ENCODE measurements at places on chromosomes 4 and X.

DNA sequence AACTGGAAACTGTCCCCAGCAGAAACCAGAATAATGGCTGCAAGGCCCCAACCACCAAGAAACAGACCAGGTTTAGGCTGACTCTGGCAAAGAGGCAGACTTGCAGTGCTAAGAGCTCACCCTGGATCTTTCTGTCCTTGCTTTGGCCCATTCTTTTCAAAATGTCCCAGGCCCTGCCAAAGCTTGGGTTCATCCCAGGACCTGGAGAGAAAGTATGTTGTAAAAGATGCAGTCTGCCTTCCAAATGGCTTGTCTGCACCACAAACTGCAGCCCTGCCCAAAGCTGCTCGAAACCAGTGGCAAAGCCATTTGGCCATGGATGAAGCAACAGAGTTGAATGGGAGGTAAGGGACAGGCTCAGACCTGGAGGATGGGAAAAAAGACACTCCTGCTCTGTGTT is 38.0 kb upstream of the LNX1 start:
- no peak for DNase-seq

DNA sequence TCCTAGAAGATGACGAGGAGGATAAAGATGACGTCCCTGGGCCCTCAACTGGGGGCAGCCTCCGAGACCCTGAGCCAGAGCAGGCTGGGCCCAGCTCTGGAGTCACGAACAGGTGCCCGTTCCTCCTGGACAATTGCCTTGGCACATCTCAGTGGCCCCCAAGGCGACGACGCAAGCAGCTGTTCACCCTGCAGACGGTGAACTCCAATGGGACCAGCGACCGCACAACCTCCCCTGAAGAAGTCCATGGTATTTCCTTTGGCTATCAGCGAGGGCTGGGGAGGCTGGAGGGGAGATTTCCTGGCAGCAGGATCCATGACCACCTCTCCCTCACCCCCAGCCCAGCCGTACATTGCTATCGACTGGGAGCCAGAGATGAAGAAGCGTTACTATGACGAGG is 11.9 kb downstream of the USP11 start:
- DNase-seq = no peak

DNA sequence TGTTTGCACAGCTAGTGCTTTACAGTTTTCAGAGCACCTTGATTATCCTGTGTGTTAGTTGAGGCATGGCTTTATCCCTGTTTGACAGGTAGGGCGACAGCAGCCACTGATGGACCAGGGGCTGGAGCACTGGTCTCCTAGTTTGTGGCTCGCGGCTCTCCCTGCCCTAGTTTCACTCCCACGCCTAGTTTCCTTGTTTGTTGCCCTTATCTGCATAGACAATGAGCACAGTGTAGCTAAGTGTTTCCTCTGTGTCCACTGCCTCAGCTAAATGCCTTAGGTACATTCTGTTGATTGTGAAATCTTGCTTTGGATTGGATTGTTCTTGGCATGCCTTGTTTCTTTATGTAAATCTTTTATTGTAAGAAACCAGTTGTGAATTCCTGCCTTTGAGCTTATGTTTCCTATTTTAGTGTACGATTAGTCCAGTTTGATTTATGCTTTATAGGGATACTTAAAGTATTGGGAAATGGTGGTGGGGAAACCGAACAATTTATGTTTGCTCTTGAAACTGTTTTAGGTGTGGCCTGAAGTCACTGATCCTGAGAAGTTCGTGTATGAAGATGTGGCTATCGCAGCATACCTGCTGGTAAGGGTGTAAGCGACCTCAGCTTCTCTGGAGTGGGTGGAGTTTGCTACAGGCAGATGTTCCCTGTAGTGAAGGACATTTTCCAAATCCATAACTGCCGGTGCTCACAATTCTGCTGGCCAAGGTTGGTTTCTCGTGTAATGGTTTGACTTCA is 11.0 kb downstream of the TRMT44 start:
- no peak for DNase-seq

DNA sequence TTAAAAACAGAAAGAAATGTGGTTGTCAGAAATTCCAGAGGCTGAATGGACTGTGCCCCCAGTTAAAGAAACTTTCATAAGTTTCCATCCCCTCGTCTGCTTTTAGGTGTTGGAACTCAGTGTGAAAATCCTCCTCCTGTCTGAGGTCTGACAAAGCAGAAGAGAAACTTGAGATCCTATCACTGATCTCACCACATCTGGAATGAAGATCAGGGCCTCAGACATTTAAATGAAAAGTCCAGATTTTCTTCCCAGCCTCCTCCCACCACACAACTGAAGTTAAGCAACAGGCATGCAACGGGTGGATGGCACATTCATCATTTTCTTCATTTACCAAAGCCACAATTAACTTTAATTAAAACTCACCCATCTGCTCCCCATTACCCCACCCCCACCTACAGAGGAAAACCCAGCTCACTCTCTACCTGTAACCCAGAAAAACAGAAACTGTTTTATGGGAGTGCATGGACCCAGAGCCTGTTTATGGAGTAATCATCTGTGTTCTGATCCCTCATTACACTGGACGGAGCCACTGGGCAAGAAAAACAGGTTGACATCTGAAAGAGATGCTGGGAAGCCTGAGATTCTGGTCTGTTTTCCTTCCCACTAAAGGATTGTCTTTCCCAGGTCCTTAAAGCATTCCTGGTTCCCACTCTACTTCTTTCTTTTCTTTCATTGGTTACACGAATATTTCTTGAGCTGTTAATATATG is 58.1 kb upstream of the HOPX start:
- DNase-seq = no peak

DNA sequence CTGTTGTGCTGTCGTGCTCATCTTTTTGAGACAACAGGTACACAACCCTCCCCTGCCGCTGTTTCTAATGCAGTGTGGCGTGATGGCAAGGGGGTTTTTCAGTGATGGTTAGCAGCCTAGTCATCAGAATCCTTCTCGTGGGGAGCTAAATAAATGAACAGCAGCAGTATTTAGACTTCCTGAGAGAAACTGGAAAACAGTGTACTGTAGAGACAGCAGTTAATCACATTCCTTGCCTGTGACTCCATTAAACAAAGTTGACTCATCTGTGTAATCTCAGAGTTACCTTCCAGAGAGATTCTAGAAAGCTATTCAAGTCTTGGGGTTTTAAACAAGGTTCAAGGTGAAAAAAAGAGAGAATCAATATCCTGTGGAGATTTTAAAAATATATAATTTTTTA is 1753.2 kb upstream of the PCDH7 start:
- DNase-seq = no peak

- DNase-seq = no peak
Measured at GRCh38 chr4:18611026-18611425, 589.5 kb upstream of the LCORL start.

- DNase-seq = no peak
Measured at GRCh38 chrX:9781941-9782340, 4.3 kb upstream of the SHROOM2 start.

DNA sequence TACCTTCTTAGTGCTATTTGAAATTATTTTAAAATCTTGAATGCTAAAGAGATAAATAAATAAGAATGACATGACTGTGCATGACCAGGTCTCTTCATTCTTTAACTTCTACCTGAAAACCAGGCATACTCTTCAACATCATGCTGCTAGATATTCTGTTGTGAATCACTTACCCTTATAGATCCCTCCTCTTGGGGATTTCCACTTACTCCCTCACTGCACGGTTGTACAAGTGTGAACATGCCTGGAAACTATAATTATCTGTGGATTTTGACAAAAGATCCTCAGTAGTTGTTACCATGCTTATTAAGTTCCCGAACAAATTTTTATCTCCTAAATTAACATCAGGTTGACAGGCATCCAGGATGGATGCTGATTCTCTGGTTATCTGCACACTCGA is 54.3 kb downstream of the ADGRL3 start:
- DNase-seq = no peak

DNA sequence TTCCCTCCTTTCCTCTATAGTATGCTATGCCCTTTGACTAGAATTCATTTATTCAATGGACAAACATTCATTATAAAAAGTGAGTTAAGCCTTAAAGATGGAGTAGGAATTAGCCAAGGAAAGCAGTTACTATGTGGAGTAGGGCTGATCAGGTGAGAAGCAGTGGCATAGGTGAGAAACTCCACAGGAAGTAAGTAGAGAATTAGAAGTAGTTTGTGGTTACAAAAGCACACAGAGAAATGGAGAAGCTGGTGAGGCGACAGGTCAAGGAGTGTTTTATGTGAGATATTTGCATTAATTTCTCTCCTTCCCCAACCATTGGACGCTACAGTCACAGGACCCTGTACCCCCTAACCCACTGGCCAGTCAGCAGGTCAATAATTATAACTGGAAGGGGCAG is 30.6 kb downstream of the SETD7 start:
- no peak for DNase-seq

GRCh38 chr4:124253080-124253479 is 459.5 kb downstream of the ANKRD50 start:
- DNase-seq = no peak

DNA sequence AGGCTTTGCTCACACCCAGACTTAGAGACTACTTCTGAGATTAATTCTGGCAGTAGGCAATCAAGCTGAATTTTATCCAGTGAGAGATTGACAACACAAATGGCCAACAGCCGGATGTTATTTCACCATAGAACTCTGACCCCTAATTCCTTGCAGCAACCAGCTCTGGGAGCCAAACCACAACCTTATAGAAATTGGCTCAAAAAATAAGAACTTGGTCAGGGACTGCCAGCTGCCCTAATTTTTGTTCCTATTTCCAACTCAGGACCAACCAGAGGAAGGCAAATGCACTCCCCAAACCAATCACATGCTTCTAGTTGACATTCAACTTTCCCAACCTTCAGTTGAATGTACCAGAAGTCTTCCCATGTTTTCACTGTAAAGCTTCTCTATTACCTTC is 269.7 kb downstream of the HS3ST1 start:
- no peak for DNase-seq

DNA sequence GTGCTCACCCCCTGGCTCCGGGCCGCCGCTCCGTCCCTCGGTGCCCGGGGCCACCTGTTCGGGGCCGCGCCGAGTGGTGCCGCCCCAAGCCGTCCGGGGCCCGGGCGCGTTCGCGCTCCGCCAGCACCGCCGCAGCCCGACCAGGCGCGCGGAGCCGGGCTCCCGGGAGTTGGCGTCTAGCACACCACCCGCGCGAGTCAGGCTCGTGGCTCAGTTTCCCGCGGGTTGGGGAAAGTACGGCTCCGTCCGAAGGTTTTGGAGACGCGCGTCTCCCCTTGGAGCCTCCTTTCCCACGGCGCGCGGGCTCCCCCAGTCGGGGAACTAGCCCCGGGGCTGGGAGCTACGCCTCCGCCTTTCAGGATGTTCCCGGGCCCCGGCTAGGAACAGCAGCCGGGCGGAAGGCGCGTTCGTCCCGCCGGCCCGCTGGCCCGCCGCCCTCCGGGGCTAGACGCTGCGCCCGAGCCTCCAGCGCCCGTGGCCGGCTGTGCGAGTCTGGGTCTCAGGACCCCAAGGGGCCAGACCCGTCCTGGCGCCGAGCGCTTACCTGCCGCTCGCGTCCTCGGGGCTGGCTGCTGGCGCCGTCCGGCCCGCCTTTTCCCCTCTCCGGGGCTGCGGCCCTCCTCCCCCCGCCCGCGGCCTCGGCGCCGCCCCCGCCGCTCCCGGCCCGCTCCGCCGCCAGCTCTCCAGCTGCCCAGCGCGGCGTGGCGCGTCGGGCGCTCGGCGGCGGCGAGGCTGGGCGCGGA is at the start of gene ADGRG2:
ADGRG2 (minus strand) TSS at position 571 of the 743 bp plus-strand sequence. CDS start 53,634 bp downstream, outside the sequence.
- no peak for DNase-seq

- no peak for DNase-seq
Measured at GRCh38 chrX:37830371-37830770, 17.0 kb downstream of the DYNLT3 start.

DNA sequence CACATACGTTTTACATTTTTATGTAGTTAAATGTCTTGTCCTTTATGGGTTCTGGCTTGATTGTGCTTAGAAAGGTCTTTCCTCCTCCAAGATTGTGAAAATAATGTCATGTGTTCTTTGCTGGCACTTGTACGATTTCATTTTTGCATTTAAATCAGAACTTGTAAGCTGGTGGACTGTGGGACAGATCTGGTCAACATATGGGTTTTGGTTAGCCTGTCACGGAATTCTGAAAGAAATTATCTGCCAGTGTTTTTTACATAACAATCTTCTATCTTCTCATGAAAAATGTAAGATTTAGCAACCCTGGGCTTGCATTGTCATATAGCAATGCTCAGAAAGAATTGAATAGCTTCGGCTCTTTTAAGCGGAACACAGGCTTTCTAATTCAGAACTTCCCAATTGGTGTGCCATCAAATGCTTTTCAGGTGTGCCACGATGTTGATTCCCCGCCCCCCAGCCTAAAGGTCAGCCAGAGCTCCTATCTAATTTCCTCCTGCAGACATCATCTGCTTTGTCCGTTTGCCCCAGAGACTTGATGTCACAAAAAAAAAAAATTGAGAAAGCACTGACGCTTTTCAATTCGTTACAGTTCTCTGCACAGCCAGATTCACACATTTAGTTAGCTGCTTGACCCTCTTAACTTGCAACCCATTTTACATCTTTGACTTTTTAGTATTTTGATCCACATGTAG is 16.2 kb downstream of the AFF1 start:
- DNase-seq = no peak

DNA sequence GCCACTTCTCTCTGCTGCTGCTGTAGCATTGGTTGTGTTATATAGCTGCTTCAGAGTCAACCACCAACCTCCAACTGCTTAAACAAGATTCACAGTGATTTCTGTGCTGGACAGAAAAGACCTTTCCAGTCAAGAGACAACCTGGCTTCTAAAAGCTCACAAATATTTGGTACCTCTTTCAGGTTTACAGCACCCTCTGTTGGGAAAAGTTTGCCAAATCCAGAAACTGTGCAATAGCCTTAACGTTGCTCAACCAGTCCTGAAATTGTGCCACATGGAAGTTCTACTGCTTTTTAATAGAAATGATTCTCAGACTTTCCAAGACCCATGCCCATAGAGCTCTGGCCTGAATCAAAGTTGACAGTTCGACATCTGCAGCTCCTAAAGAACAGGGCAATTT is 842.1 kb upstream of the HTR2C start:
- DNase-seq = no peak

GRCh38 chrX:137032841-137033773 is 688 bp downstream of the GPR101 start:
- no peak for DNase-seq

- no peak for DNase-seq
Measured at GRCh38 chrX:10030570-10030969, 63.4 kb downstream of the CLDN34 start.

- no peak for DNase-seq
Measured at GRCh38 chr4:123673971-123674370, 277.4 kb downstream of the SPRY1 start.

Data from activated CD4-positive, alpha-beta T cell treated with anti-CD3 and anti-CD28 coated beads, Interleukin-2, amount 50 U/mL, for 4 hours (primary cell).